ENCODE measurements at places on chromosomes 16 and 17.

DNA sequence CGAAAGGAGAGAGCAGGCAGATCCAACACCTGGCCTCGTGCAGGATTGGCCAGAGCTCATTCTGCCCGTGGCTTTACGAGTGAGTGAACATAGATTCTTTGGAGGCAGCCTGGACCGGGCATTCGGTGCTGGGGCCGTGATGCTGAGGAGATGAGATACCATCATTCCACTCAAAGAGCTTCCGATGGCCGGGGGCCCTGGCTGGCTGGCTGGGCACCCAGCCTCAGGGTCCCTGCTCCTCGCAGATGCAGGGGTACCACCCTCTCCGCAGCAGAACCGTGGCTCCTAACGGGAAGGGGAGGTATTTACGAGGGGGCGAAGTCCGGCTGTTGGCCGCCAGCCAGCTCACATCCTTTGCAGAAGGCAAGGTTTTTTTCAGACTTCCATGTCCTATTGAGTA is 66.1 kb upstream of the FOXF1 start:
- DNase-seq: no peak

- no peak for DNase-seq
These were observed 10.8 kb upstream of the B4GALNT2 start for GRCh38 chr17:49121696-49122292.

GRCh38 chr17:39777534-39778365 is 40.0 kb downstream of the GRB7 start:
- no peak for DNase-seq

- no peak for DNase-seq
These were observed 118.1 kb downstream of the OR1D5 start for GRCh38 chr17:2945299-2945698.

GRCh38 chr16:57795431-57795878 is 6.8 kb downstream of the KIFC3 start:
- no peak for DNase-seq

- no peak for DNase-seq
These were observed 4.8 kb downstream of the LGALS3BP start for GRCh38 chr17:78974635-78975591.
